ENCODE measurements at places on chromosomes 3 and 15.

DNA sequence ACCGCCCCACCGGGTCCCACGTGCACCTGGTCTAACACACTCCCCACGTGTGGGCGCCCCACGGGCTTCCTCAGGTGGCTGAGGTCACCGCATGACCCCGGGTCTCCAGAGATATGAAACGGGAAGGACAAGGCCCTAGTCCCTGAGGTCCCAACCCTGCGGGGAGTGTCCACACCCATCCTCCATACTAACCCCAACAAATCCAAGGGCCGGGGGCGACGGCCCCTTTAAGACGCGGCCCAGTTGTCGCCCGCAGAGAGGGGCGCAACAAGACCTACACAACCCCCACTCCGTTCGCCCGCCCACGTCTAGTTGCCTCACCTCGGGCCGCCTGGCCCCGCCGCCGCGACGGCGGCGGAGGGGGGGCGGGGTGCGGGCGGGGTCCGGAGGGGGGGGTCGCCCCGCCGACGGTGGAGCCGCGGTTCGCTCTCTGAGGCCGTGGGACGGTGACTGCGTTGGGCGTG is 396 bp downstream of the INO80 start:
- DNase-seq, result peak; percentile 61

DNA sequence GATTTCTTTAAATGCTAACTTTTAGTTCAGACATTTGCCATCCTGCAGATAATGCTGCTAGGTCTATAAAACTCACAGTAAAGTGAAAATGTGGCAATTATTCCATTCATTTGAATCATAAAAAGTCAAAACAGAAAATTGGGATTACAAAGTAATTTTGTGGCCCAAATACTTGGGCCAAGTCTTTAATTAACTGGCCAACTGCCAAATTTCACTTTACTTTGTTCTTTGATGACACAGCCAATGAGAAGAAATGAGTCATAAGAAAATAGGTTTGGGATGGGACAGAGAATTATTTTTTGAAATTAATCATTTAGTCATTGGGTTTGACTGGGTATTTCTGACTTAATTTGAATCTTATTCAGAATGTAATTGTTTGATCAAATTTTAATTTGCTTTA is 89.8 kb upstream of the SLC2A2 start:
- DNase-seq, result no peak

- no peak for DNase-seq
These were observed 21.5 kb downstream of the CD86 start for GRCh38 chr3:122076491-122077292.

DNA sequence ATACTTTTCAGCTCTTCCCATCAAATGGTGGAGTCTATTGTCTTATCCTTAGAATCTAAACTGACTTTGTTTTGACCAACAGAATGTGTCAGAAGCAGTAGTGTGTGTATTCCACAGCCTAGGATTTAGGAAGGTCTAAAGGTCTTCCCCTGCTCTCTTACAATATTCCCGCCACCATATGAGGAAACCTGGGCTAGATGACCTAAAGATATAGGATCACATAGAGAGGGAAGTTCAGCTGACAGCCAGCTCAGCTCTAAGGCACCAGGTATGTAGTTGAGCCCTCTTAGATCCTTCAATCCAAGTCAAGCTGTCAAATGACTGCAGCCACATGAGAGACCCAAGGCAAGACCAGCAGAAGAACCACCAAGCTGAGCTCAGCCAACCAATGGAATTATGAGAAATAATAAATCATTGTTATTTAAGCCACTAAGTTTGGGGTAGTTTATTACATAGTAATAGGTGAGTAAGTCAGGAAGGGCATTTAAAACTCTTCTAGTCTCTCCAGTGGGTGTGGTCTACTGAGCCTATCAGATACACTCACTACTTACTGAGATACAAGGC is 227.7 kb upstream of the HES1 start:
- DNase-seq, result no peak

DNA sequence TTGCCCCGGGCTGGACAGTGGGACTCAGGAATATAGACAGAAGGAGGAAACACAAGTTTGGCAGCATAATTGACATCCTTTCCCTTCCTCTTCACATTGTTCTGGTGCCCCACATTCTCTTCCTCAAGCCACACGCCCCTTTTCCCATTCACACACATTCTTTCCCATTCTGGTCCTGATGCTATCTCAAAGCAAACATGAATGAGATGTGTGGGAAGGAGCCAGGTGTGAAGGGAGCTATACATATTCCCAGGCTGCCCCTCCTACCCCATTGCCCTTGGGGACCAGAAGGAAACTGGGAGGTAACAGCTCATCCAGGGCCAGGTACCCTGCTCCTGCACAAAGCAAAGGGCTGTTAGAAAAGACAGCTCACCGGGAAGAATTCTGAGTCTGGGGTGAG is 23.4 kb upstream of the CLK3 start:
- no peak for DNase-seq

GRCh38 chr3:77204788-77205187 is 164.9 kb downstream of the ROBO2 start:
- DNase-seq, result no peak

GRCh38 chr15:70870051-70870450 is 16.1 kb upstream of the LARP6 start:
- no peak for DNase-seq

DNA sequence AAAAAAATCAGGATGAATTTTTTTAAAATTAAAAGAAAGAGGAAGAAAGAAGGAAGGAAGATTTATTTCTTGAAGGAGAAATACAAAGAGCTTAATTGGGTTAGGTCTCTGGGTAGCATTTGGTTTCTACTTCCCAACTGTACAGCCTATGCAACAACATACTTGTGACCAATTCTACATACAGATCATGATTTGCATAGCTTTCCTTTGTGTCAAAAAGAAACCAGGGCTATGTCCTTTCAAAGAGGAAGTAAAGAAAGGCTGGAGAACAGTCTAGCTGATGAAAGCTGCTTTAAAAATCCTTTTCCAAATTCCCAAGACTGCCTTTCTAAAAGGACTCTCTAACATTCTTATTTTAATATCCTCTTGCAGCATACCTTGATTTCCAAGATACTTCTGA is 6.1 kb upstream of the HGD start:
- peak; percentile 8 for DNase-seq

GRCh38 chr15:67134871-67135492 is 69.6 kb downstream of the SMAD3 start:
- DNase-seq, result no peak

GRCh38 chr15:60590935-60591495 is 112.1 kb upstream of the ICE2 start:
- no peak for DNase-seq

DNA sequence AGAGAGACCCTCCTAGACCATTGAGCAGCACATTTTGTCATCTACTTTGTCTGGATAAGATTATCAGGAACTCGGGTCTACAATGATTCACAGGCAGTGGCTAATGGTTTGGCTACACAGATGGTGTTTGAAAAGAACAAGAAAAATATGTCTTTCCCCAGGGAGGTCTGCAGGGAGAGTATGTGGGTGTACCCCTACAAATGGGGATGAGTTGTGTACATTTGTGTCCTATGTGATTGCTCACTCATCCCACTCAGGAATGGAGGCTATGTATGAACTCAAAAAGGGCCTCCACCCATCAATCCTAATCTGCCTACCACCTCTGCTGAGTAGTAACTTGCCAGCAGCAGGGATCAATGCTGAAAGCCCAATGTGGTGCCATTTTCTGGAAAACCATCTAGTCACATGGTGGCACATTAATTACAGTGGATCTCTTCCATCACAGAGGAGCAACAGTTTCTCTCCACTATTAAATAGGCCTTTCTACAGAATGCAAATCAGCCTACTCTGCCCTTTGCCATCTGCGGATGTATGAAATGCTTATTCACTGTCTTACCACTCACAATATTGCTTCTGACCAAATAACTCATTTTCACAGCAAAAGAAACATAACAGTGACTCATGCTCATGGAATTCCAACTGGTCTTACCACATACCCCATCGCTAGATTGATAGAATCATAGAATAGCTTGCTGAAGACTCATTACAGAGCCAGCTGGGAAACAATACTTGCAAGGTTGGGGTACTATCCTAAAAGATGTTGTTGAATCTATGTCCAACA is 48.3 kb upstream of the TRIM42 start:
- DNase-seq, result no peak

GRCh38 chr15:78880242-78880533 is 7.5 kb downstream of the MORF4L1 start:
- DNase-seq, result no peak

DNA sequence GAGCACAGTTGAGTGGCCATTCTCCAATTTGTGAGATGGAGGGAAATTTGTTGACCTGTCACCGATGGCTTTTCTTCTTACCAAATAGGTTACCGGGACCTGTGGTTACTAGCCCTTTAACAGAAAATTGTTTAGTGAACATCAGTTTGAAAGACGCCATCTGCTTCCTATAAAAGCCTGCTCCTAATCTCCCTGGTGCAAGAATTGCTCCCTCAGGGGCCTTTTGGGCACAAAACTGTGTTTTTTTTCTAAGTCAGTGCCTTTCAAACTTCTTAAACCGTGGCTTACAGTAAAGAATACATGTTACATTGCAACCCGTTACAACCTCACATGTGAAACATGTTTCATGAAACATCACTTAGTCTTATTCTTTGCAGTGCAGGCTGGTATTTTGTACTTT is 15.0 kb downstream of the CACNA2D3 start:
- no peak for DNase-seq

DNA sequence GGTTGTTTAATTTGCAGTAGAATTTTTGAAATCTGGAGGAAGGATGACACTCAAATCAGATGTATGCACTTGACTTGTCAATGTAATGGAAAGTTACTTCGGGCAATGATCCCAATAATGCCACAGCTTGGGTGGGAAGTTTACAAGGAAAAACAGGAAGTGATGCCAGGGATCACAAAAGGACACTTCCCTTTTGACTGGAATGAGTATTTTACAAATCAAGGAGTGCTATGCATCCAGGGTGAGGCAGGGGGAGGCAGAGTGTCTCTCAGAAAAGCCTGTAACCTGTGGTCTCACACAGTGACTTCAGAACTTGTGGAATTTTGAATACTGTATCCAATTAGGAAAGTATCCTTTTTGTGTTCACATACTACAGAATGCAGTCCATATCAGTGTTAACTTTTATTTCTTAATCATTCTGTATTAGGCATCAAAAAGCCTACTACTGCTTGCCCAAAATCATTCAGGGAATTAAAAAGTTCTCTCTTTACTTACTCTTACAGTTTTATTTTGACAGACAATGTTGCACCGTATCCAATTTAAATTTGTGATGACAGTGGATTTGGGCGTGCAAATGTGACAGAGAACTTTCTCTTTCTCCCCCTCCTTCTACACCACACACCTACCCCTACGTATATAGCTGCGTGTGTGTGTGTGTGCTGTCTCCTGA is 445.1 kb downstream of the MECOM start:
- no peak for DNase-seq

GRCh38 chr15:29805043-29805707 is 17.1 kb downstream of the TJP1 start:
- DNase-seq, result peak; percentile 85

DNA sequence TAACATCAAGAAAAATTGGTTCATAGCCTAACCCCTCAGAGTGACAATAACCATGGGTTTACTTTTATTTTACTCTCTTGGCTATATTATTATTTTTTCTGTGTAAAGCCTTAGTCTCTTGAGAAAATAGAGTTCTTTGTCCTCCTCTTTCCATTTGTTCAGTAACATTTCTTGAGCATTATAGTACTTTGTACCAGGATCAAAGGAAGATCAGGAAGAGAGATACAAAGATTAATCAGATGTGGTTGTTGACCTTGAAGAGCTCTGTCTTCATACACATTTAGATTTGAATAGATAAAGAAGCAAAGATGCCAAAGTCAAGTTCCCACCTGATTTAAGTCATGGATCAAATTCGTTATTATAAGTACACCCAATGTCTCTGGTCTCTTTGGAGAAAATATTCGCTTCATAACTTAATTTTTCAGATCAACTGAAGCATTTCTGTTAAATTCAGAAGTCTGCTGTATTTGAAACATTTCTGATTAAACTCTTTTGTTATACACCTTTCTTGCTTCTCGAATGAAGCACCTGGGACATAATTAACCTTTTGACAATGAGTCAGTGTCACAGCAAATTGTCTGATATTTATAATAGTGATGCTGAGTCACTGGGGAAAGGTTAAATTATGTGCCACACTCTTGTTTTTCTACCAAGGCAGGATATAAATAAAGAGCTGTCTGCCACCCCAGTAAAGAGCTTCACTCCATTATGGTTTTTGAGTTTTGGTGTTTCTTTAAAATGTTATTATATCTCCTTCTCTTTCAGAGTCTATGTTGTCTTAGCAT is 100.2 kb downstream of the GHSR start:
- no peak for DNase-seq

GRCh38 chr3:107456501-107456900 is 66.3 kb upstream of the BBX start:
- no peak for DNase-seq

GRCh38 chr15:26157081-26157480 is 294.0 kb upstream of the ATP10A start:
- DNase-seq, result no peak

- DNase-seq, result no peak
These were observed 85.0 kb downstream of the FOXP1 start for GRCh38 chr3:71498543-71498942.

GRCh38 chr3:57877116-57877515 is 121.0 kb downstream of the SLMAP start:
- no peak for DNase-seq

GRCh38 chr15:55344206-55344605 is 25.2 kb downstream of the PIGB start:
- no peak for DNase-seq

GRCh38 chr3:122416966-122417365 is 1.1 kb upstream of the WDR5B start:
- DNase-seq, result no peak

- no peak for DNase-seq
These were observed 2.4 kb upstream of the NCEH1 start for GRCh38 chr3:172713316-172713715.

- no peak for DNase-seq
These were observed 124.4 kb downstream of the HCN4 start for GRCh38 chr15:73244333-73244732.

- no peak for DNase-seq
These were observed 27.9 kb upstream of the SLC30A4 start for GRCh38 chr15:45550436-45550835.

GRCh38 chr3:57389271-57389670 is 96.8 kb upstream of the ASB14 start:
- no peak for DNase-seq

GRCh38 chr3:44240061-44240460 is 1.6 kb upstream of the TOPAZ1 start:
- DNase-seq, result no peak

GRCh38 chr3:45100981-45101407 is 45.2 kb downstream of the CDCP1 start:
- no peak for DNase-seq

DNA sequence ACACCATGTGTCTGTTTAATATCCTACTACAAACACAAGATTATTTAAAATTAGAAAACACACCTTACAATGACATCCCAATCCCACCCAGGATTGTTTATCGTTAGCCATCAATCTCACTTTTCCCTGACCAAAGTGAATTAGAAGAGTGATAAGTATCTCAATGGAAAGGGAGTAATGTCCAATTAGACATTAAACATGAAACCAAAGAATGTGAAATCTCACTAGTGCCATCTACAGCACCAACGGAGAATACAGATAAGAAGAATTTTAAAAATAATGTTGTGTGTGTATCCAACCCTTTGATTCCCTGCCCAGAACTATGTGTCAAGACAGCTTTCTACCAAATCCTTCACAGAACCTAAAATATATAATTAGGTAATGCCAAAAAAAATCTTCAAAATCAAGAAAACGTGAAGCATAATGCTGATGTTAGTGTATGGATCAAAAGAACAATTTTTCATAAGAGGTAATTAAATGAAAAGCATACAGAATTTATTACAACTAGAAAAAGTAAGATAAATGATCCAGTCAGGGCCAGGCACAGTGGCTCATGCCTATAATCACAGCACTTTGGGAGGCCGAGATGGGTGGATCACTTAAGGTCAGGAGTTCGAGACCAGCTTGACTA is 64.2 kb downstream of the SCAPER start:
- peak; percentile 10 for DNase-seq

All from midbrain (tissue), 1 donor.